ENCODE measurements at places on chromosomes 6 and 20. TPM values are rescaled to one million over a fixed set of nuclear protein-coding genes. Genes with fewer than 3 reads are reported as not detected.

DNA sequence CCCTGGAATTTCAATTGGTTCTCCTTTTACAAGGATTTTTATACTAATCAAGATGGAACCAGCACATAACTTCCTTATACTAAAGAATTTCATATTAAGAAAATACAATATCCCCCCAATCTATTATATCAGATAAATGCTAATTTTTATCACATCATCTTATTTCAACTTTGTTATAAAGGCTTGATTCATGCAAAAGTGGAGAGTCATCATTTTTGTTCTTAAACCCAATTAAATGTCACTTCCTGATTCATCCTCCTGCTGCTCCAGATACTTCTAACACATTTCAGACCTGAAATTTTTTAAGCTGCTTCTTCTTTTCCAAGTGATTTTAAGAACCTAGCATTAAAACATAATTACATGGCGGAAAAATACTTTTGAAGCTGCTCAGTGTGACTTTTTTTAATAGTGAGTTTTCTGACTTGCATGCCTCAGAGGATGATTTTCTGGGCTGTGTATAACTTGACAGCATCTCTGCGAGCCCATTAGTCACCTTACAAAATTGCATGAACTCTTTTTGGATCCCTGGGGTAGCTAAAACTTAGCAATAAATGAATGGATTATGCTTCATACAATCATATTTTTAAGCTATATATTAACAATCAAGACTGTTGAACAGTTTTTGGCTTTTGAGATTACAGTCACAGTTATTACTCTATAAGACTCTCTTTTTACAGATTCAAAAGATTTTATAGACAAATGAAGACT is 134.1 kb downstream of the ELOVL4 start:
- no peaks in the 10 kb centered on the region for H3K36me3 ChIP-seq
- no peak overlapping the region for H3K27ac ChIP-seq
- DNase-seq: no peak
- no peak overlapping the region for H3K4me3 ChIP-seq

DNA sequence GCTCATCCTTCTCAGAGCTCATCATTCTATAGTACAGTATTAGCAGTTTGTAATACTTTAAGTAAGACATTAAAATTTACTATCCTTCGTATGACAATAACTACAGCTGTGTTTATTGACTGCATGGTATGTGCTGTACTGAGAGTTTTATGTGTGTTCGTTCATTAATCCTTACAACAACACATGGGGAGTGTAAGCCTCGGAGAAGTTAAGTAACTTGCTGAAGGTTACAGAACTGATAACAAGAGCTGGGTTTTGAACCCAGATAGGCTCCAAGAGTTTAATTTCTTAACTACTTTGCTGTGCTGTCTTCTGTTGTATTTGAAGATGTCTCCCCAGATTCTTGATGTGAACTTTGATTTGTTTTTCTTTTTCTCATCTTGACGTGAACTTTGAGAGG is 23.7 kb downstream of the BRPF3 start:
- H3K4me3 ChIP-seq: no peak overlapping the region
- peaks cover 34% of the 10 kb centered on the region for H3K36me3 ChIP-seq
- peaks cover 2% of the 10 kb centered on the region for H3K4me1 ChIP-seq
- DNase-seq: no peak
- H3K27me3 ChIP-seq: no peaks in the 10 kb centered on the region
- no peak overlapping the region for H3K27ac ChIP-seq

GRCh38 chr6:10873374-10873773 is 8.5 kb downstream of the GCM2 start:
- peaks cover 5% of the 10 kb centered on the region for H3K4me1 ChIP-seq
- H3K27ac ChIP-seq: no peak overlapping the region
- H3K36me3 ChIP-seq: no peaks in the 10 kb centered on the region
- H3K4me3 ChIP-seq: no peak overlapping the region

BPI gene
- not detected for total RNA-seq

- no peak overlapping the region for H3K27ac ChIP-seq
- no peaks in the 10 kb centered on the region for H3K36me3 ChIP-seq
- no peak for DNase-seq
These were observed 369.3 kb downstream of the ZFAND3 start for GRCh38 chr6:38188677-38189335.

GRCh38 chr6:139881236-139881635 is 506.8 kb upstream of the CITED2 start:
- no peaks in the 10 kb centered on the region for H3K27me3 ChIP-seq
- DNase-seq: no peak
- peaks cover 36% of the 10 kb centered on the region for H3K4me1 ChIP-seq
- H3K27ac ChIP-seq: peak overlapping the region; percentile 40
- H3K36me3 ChIP-seq: no peaks in the 10 kb centered on the region
- no peak overlapping the region for H3K4me3 ChIP-seq

LINC00237 gene
- total RNA-seq: not detected

All from mesothelial cell of epicardium (in vitro differentiated cells).